ENCODE measurements at places on chromosomes 13 and 19. TPM values are rescaled to one million over a fixed set of nuclear protein-coding genes. Genes with fewer than 3 reads are reported as not detected.

- DNase-seq: peak; percentile 81
Measured at GRCh38 chr19:3343619-3344502, 22.5 kb upstream of the NFIC start.

GRCh38 chr13:100600461-100600860 is 11.9 kb upstream of the GGACT start:
- DNase-seq: no peak

DNA sequence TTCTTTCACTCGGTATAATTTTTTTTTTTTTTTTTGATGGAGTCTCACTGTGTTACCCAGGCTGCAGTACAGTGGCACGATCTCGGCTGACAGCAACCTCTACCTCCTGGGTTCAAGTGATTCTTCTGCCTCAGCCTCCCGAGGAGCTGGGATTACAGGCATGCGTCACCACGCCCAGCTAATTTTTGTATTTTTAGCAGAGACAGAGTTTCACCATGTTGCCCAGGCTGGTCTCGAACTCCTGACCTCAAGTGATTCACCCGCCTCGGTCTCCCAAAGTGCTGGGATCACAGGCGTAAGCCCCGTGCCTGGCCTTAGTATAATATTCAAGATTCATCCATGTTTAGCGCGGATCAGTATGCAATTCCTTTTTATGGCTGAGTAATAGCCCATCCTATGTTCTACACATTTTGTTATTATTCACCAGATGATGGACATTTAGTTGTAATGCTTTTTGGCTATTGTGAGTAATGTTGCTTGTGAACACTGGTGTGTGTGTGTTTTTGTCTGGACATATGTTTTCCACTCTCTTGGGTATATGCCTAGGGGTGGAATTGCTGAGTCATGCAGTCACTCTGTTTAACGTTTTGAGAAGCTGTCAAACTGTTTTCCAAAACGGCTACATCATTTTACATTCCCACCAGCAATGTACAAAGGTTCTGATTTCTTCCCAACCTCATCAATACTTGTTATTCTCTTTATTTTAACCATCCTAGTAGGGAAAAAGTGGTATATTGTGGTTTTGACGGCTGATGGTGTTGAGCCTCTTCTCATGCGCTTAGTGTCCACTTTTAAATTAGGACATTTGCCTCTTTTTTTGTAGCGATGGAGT is 22.9 kb downstream of the PLEKHF1 start:
- no peak for DNase-seq

SELENOV gene
- 8.7 TPM for total RNA-seq

DNA sequence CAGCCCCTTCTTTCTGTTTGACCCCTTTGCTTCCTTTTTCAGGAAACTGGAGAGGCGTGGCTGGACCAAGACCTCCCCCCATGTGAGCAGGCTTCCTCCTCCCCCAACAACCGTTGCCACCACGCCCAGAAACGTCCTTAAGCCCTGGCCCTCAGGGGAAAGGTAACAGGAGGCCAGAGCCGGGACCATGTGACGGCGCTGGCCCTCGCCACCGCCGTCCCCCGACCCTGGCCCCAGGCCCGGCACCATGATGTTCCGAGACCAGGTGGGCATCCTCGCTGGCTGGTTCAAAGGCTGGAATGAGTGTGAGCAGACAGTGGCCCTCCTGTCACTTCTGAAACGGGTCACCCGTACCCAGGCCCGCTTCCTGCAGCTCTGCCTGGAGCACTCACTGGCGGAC is 14.4 kb downstream of the SAMD4B start:
- no peak for DNase-seq

GRCh38 chr13:90502153-90502552 is 845.3 kb upstream of the MIR17HG start:
- DNase-seq: no peak

DNA sequence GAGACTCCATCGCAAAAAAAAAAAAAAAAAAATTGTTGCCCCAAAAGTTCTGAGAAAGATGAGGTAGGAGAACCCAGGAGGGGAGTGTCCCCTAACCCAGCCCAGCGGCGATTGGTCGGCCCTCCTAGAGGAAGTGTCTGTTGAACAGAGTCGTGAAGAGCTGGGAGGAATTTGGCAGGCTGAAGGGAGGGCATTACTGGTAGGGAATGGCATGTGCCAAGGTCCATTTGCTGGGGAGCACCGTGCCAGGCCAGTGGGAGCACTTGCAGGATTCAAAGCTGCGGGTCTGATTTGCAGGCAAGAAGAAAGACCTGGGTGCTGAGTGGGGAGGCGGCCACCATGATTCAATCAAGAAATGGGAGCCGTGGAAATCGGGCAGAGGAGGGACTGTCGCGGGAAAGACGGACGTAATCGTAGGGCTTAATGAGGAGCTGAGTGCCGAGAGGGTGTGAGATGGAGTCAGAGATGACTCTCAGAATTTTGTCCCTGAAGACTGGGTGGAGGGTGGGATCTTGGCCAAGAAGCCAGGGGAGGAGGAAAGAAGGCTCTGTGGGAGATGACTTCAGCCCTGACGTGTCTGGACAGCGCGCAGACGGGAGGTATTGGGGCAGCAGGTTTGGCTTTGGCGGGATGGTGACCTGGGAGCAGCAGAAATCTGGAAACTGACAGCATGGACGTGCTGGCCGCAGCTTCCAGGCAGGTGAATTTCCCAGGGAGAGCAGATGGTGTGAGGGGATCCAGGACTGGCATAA is 15.4 kb downstream of the CERS4 start:
- no peak for DNase-seq

GRCh38 chr19:18718015-18718526 is 34.6 kb downstream of the CRTC1 start:
- DNase-seq: peak; percentile 53

DNA sequence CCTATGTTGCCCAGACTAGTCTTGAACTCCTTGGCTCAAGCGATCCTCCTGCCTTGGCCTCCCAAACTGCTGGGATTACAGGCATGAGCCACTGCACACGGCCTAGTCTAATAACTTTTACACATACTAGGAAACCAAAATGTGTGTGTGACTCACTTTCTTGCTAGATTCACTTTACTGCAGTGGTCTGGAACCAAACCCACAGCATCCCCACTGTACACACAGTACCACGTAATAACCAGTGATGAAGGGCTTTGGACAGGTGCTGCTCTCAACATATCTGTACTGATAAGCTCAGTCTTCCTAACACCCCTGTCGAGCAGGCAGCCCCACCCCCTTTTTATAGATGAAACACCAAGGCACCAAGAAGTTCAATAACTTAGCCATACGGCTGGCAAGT is 5.1 kb downstream of the DNMT1 start:
- DNase-seq: no peak

- no peak for DNase-seq
Measured at GRCh38 chr19:49605605-49606004, 14.6 kb downstream of the PRR12 start.

CYP2A6 gene
- total RNA-seq: not detected

DNA sequence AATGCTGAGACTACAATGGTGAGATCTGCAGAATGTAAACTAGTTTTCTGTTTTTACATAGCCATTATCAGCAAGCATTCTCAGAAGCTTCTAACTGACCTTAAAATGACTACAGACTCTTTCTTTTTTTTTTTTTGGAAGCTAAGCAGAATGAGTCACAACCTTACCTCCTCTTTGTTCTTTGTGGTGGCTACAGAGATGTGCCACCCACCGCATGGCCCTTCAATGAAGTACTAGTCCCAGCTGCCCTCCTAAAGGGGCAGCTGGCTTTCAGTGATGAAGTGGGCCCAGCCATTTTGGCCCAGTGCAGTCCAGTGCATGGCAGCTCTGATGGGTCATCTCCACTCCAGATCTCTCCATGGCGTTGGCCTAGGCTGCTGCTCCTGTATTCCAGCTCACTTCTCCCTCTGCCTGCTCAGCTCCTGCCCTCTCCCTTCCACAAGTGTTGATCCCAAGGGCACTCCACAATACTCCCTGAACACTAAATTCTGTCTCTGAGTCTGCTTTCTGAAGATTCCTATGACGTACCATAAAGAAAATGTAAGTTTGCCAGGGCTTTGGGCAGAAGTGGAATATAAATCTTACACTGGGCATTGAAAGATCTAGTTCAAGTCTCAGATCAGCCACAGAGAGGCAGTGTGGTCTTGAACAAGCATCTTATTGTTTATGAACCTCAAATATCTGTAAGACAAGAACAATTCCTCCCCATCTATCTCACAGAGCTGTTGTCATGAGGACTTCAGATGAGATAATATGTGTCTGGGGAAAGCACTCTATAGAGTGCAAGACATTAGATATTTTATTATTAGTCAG is 85.6 kb downstream of the RXFP2 start:
- DNase-seq: peak; percentile 48

WDR18 gene
- total RNA-seq: 68.6 TPM

KLC3 gene
- 3.6 TPM for total RNA-seq

DNA sequence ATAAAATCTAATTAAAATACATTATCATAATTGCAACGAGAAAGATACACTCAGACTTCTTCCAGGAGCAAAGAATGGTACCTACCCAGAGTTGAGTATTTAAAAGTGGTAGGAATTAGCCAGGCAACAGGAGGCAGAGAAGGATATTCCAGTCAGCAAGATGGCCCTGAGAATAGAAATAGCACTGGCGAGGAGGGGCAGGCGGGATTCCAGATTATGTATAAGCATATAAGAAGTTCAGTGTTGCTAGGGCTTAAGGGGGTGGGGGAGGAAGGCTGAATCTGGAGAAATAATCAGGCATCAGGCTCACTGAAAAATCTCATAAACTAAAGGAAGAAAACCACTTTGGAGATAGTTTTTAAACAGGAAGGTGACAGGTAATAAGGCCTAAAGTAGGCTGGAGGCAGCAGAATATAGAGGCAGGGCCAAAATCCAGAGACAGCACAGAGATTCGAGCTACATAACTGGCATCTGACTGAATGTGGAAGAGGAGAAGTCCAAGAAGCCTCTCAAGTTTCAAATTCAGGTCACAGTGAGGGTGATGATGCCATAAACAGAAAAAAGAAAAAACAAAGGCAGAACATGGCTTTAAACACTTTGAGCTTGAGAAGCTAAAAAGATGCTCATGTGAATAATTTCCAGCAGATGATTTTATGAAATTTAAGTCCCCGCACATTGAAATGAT is 7.5 kb downstream of the KPNA3 start:
- DNase-seq: no peak

ZNF576 gene
- 11.9 TPM for total RNA-seq

- DNase-seq: no peak
Measured at GRCh38 chr19:55528030-55528803, 8.7 kb downstream of the SBK2 start.

- no peak for DNase-seq
Measured at GRCh38 chr19:3359015-3359918, 7.1 kb upstream of the NFIC start.

DNA sequence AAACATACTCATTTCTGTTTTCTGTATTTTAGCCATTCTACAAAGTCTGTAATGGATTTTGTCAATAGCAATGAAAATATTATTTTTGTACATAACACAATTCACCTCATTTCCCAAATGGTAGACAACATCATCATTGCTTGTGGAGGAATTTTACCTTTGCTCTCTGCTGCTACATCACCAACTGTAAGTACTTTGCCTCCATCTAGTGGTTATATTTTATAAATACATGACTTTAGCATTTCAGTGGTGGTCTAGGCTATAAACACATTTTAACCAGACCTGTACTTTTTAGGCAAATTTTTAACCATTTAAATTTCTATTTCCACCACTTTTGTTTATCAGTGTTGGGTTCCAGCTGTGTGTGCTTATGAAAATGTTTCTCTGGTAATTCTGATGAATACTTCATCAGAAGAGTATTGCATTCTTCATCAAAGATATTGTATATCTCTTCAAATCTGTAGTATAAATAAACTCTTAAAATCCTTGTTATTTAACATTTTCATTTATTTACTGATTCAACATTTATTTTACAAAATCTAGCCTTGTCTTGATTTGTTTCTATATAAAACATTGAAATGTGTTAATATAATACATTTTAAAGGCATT is 222.4 kb downstream of the NBEA start:
- DNase-seq: no peak

DNA sequence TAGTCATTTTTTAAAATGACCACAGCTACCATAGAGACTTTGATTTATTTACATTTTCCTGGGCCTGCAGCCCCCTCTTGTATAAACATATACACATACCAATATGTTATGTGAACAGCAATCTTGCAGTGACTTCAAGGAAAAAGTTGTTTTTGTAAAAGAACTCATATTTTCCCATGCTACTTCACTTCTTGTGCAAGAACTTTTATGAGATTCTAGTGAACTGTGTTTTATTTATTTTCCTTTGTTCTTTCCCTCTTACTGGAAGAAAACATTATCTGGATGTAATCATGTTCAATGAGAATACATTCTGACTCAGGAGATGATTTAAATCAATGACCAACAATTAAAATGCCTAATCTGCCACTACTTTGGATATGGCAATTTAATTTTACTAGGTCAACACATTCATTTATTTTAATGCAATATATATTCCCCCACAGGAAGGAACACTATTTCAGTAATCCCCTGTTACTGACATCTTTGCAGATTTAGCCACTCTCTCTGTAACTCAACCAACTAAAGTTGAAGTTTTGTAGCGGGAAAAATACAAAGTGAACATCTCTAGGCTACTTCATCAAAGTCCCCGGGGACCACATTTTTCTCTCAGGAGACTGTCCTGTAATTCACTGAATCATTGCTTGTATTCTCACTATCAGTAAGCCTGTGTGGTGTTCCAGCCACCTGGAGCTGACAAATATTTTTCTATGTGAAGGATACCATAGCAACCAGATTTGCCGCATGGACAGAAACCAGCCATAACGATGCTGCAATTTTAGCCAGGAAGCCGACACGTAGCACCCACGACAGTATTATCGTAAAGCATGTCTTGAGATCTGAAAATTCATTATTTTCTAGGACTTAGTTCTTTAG is 90.5 kb downstream of the STARD13 start:
- no peak for DNase-seq

CEACAM16 gene
- not detected for total RNA-seq

GRCh38 chr19:55341171-55341588 is 1.5 kb downstream of the KMT5C start:
- peak; percentile 94 for DNase-seq

DNA sequence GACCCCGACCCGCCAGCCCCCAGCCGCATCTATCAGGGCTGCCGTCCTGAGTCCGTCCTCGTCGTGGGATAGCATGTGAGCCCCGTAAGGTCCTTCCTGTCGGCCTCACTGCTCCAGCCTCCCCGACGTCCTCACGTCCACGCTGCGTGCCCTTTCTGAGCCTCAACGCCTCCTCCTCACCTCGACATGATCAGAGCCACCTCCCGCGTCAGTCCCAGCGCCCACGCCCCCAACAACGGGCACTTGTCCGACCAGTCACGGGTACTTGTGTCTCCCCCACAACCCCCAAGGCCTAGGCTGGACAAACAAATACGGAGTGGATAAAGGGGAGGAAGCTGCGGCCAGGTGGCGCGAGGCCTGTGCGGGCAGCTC is 665 bp downstream of the ZNF497 start:
- no peak for DNase-seq

DNA sequence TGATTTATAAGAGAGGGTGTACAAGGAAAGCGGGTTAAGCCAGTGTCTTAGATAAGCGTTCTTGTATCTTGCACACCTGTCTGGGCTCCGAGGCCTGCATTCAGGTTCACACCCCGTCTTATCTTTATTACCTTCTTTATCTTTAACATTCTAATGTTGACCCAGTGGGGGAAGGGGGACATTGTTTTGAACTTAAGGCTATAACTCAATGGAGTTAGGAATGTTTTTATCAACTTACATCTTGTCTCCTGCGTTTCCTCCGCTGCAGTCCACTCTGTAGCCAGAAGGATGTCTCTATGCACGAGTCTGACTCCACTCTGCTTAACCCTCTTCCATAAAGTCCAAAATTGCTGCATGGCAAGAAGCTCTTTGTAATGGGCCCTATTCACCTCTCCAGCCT is 71.2 kb downstream of the FGF9 start:
- no peak for DNase-seq

GRCh38 chr13:82947683-82948082 is 934.6 kb downstream of the SLITRK1 start:
- DNase-seq: no peak

PRTN3 gene
- not detected for total RNA-seq

GRCh38 chr19:19337120-19337519 is 16.5 kb downstream of the MAU2 start:
- DNase-seq: no peak

All from endodermal cell (in vitro differentiated cells).